ENCODE measurements at places on chromosomes 16 and 17. TPM values are rescaled to one million over a fixed set of nuclear protein-coding genes. Genes with fewer than 3 reads are reported as not detected.

DNA sequence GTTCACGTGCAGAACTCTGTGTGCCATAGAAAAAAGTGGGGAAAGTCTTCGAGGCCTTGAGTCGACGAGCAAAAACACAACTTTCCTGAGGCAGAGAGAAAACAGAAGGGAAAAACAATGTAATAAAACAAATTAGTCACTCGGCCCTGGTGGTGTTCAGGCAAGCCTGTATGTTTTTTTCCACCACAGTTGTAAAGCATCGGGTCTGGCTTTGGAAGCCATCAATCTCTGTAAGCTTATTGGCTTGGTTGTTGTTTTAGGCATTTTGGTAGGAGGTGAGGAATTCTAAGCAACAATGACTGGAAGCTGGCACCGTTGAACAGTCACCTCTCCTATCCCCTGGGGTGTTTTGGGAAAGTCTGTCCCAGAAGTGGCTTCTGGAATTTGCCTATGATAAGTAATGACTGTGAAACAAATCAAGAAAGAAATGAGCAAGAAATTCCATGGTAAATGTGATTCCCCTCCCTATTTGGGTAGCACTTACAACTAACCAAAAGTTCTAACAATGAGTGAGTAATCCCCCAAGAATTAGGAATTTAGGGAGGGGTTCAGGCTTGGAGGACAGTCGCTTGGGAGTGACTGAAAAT, 2.8 kb downstream of the CDH13 start:
- DNase-seq: peak; percentile 90

- no peak for DNase-seq
These were observed 333 bp downstream of the MAFG start for GRCh38 chr17:81927152-81927652.

- no peak for DNase-seq
These were observed 54.4 kb downstream of the TAOK1 start for GRCh38 chr17:29444589-29444988.

GRCh38 chr16:72126429-72126765, 32.8 kb downstream of the DHX38 start:
- DNase-seq: no peak

- no peak for DNase-seq
These were observed 9.4 kb upstream of the TOP2A start for GRCh38 chr17:40427002-40427491.

- no peak for DNase-seq
These were observed 30.2 kb downstream of the SLC6A2 start for GRCh38 chr16:55685973-55686372.

- DNase-seq: no peak
These were observed 6.0 kb upstream of the TBX21 start for GRCh38 chr17:47726796-47727703.

GRCh38 chr16:86537486-86537885, 17.5 kb downstream of the MTHFSD start:
- DNase-seq: no peak

DNA sequence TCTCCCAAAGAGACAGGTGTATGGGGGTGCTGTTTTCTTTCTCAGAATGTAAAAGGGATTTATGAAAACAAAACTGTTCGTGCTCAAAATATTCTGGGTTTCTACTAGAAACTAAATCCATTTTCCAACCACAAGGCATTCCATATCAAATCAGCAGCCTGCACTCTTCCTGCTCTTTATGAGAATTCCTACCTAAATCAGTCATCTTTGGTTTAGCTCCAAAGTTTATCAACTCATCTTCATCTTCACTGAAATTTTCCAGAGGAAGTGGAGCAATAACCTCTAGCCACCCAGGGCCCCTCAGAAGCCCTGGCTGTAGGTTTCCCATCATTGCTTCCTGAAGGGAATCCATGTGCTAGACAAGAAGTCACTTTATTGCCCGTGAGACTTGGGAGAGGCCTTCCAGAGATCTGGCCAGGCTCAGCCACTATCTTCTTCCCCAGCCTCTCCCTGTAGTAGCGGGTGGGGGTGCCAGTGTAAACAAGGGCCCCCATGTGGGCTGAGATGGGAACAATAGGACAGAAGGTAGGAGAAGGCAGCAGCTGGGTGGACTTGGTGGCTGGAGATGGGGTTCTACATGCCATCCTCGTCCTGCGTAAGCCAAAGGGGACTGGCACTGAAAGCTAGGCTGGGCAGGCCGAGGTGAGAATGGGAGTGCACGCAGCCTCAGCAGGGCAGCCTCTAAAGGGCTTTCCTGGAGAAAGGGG, 22.0 kb upstream of the ALDH3A1 start:
- peak; percentile 6 for DNase-seq

DNA sequence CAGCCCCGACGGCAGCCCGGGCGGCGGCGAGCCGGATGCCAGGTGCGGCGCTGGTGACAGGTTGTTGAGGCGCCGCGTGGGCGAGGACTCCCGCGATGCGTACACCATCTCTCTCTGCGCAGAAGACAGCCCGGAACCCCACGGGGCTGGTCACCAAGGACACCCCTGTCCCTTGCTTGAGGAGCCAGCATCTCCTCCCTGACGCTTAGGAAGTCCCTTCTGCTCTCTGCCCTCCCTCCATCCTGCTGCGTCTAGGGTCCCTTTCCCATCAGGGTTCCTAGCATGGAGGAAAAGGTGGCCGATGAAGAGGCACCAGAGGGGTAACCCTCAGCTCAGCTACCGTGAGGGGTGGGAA, 43.6 kb downstream of the SRCIN1 start:
- no peak for DNase-seq

DNA sequence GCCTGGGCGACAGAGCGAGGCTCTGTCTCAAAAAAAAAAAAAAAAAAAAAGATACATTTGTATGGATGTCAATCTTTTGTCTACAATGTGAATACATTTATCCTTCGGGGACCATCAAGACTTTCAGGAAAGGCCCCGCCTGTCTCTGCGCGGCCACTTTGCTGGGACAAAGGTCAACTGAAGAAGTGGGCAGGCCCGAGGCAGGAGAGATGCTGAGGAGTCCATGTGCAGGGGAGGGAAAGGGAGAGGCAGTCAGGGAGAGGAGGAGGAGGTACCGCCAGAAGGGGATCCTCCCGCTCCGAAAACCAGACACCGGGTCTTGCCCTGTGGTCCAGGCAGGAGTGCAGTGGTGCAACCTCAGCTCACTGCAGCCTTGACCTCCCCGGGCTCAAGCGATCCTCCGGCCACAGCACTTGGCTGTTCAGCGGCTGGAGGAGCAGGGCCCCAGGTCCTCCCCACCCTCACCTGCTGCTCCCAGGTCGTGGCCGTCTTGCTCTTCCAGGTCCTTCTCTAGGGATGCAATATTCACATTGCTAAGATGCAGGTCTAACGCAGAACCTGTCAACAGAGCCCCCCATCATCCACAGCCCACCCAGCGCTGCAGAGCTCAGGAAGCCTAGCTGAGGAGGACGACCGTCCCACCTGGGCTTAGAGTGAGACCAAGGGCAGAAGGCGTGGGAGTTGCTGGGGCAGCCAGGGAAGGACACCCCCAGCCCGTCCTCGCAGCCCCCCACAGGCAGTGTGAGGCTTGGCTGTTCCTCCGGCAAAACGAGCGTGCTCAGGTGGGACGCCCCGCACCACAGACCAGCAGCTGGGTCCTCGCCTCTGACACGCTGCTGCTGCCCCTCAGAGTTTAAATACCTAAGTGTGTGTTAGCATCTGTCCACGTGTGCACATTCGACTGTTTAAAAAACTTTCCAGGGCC, 19.6 kb downstream of the GNPTG start:
- no peak for DNase-seq

GRCh38 chr16:30351586-30352419, 3.3 kb downstream of the CD2BP2 start:
- peak; percentile 32 for DNase-seq

DNA sequence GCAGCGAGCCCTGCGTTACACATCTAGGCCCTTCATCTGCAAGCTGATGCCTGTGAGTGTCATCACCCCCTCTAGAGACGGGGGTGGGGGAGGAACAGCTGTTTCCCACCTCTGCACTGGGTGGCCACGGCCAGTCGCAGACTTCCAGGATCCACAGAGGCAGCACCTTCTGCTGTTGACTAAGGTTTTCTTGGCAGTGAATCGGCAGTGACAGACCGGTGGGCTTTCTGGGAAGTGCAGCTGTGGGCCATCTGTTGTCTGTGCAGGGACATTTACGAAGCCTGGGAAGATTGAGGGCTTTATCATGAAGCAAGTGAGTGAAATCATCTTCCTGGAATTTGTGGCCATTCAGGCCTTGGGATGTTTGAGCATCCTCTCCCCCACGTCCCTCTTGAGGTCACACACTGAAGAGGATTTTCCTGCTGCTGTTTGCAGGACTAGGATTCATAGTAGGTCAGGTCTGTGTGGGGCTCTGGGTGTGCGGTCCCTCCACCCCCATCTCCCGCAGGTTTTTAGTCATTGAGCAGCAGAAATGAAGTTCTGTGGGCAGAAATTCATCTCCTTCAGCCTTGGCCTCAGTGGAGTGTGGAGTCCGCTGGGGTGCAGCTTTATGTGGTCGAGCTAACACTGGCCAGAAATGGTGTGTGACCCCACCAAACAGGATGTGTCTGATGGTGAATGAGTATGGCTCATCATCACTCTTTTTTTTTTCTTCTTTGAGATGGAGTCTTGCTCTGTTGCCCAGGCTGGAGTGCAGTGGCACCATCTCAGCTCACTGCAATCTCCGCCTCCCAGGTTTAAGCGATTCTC, 12.0 kb downstream of the PGS1 start:
- DNase-seq: peak; percentile 97

GRCh38 chr16:60077861-60078260, 1343.7 kb upstream of the GOT2 start:
- no peak for DNase-seq

GRCh38 chr16:87674419-87674818, 72.1 kb downstream of the JPH3 start:
- no peak for DNase-seq

DNA sequence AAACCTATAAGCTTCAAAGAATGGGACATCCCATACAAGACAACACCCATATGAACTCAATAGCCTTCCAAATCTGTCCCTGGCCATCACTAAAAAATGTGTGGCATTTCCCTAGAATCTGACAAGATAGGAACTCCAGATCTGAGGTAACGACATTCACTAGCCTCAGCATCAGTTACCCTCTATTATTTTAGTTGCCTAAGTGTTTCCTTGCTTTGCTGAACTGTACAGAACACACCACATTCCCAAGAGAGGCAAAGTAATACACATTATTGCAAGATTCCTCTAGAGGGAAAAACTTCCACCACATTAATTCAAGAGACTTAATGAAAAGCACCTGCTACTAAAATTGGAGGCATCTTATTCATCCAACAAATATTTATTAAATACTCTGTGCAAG, 5.0 kb downstream of the LSM12 start:
- no peak for DNase-seq

GRCh38 chr16:3080024-3080423, 14.6 kb downstream of the IL32 start:
- no peak for DNase-seq

DNA sequence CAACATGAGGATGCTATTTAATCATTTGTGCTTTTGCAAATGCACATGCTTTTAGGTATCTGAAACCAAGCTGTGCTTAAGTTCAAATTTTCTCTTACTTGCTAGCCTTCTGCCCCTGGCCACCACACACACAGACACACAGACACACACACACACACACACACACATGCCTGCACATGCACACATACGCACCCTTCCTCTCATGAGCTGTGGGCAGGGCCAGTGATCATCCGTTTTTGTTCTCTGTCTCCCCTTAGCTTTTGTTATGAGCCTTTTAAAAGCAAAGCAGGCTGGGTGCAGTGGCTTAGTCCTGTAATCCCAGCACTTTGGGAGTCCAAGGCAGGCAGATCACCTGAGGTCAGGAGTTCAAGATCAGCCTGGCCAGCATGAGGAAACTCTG, 34.2 kb downstream of the CD300LF start:
- DNase-seq: no peak

GRCh38 chr17:60798576-60798975, 120.9 kb downstream of the BCAS3 start:
- no peak for DNase-seq

- no peak for DNase-seq
These were observed 2.4 kb downstream of the ZNF598 start for GRCh38 chr16:2007081-2007836.

DNA sequence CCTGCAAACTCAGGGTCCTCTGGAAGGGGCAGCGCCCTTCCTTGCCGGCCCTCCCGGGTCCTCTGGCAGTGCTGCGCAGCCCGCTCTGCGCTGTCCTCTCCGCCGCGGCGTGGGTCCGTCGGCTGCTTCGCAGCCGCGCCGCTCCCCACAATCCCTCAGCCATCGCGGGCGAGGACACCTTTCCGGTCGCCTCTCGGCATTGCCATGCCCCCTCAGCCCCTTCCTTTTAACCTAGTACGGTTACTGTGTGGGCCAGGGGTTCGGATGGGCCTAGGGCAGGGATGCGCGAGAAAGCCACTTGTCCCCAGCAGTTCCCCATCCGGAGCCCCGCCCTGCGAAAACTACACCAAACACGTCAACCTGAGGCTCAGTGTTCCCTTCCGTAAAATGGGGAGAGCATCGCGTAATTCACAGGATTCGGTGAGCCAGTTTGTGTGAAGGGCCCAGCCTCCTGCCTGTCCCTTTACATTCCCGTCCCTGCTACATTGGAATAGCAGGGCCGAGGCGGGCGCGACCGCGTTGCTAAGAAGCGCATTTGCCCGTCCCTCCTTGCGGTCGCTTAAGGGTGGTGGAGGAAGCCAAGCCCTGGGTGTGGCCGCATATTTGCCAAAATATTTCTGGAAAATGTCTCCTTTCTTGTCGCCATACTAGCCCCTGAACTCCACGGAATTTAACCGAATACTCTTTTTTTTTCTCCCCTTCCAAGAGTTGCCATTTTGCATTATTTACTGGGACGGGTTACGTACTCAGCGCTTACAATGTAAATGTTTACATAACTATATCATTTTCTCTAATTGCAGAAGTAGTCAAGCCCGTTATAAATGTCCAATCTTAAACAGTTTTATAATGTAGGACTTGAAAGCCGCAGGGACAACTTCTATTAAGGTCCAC, 13.2 kb downstream of the COPZ2 start:
- DNase-seq: peak; percentile 86

DNA sequence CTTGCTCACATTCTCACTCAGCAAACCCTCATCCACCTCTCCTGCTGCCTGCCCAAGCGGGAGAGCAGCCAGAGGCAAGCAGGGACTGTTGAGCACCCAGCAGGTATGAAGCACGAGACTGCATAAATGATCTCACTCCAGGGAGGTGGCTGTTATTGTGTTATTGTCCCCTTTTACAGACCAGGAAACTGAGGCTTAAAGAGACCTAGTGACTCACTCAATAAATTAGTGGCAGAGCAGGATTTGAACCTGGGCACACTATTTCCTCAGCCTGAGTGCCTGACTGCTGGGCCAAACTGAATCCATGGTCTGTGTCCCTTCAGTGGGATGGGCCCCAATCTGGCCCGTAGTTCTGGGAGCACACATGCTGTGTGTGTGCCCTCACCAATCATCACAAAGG, 12.3 kb upstream of the MAP2K3 start:
- DNase-seq: no peak

- DNase-seq: peak; percentile 93
These were observed 67.3 kb upstream of the PLCG2 start for GRCh38 chr16:81711657-81712319.

GCGR gene
- total RNA-seq: not detected

MMP28 gene
- total RNA-seq: 8.3 TPM

CACNG5 gene
- not detected for total RNA-seq

ACBD4 gene
- total RNA-seq: 1.6 TPM

CACNG3 gene
- not detected for total RNA-seq

SCARF1 gene
- 0.16 TPM for total RNA-seq

FA2H gene
- not detected for total RNA-seq

DBNDD1 gene
- total RNA-seq: 1.3 TPM

PEX12 gene
- total RNA-seq: 4.8 TPM

KRTAP17-1 gene
- total RNA-seq: not detected
